ENCODE measurements at places on chromosomes 16 and 17.
A peak's percentile ranks its signal among the peaks of the same experiment; 100 is the strongest.

- DNase-seq: no peak
Measured at GRCh38 chr16:26212599-26212998, 520.8 kb downstream of the HS3ST4 start.

DNA sequence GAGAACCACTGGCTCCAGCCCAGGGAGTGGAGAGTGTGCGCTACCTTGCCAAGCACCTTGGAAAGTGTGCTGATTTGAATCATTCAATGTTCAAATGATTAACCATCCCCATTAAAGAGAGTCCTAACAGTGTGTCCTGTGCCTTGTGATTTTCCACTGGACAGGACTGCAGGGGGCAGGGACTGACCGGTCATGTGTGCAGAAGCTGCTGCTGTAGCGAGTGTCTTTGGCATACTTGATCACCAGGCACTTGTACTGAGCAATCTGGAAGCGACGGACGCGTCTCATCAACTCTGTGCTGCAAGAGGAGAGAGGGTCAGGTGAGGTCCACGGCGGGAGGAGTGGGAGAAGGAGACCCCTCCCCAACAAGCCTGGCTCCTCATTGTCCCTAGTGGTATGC lies 2.0 kb downstream of the TK1 start:
- DNase-seq: no peak

GRCh38 chr17:59643159-59644140 lies 23.8 kb downstream of the CLTC start:
- no peak for DNase-seq

GRCh38 chr16:4837733-4838501 lies 9.2 kb downstream of the GLYR1 start:
- DNase-seq: no peak

- DNase-seq: no peak
Measured at GRCh38 chr17:52158450-52159042, at the start of gene CA10. TSS of gene CA10 (minus strand) at chr17:52158714.

GRCh38 chr17:32523017-32523680 lies 36.4 kb downstream of the CDK5R1 start:
- no peak for DNase-seq

DNA sequence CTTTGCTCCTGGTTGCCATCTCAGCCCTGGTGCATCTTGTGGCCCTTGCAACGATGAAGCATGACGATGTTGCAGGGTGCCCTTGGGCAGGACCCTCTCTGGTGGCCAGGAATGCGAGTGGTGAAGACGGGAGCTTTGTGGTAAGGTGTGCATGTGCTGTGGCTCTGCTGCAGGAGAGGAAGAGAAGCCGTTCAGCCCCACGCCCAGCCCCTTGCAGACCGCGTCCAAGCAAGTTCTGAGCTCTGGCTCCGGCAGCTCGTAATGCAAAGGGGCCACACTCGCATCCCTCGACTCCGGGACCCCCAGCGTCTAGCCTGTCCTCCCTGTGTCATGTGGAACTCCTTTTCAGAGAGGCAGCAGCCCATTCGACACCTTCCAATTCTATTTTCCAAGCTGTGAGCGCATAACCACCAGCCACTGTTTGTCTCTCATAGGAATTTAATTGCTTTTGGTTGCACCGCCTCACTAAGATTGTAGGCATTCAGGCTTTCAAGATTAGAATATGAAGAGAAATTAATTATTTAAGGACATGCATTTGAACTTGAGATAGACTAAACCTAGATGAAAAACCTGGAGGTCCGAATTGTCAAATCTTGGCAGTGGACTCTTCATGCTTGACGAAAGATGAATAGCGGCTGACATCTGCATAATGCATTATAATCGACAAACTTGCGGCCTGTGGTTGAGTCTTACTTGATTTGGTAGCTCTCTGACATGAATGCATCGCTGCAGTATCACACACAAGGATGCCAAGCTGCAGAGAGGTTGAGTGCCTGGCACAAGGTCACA lies 21.1 kb upstream of the KCNG4 start:
- DNase-seq: no peak

DNA sequence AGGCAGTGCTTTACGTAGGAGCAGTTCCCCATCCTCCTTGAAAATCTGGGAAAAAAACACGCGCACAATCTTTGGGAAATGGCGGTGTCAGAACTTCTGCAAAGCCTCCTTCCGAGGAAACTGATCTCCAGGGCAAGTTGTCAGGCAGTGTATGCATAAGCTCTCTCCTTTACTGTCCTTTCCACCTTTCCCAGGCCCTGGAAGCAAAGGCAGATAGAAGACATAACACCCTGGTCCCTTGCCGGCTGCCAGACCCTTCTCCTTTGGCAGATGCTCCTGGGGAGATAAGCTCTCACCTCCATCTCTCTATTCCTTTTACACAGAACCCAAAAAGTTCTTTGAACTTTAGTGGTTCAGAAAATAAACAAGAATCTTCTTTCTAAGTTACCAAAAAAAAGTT lies 12.4 kb downstream of the TOB1 start:
- no peak for DNase-seq

GRCh38 chr17:7852919-7853690 lies 1.8 kb upstream of the TMEM88 start:
- no peak for DNase-seq

DNA sequence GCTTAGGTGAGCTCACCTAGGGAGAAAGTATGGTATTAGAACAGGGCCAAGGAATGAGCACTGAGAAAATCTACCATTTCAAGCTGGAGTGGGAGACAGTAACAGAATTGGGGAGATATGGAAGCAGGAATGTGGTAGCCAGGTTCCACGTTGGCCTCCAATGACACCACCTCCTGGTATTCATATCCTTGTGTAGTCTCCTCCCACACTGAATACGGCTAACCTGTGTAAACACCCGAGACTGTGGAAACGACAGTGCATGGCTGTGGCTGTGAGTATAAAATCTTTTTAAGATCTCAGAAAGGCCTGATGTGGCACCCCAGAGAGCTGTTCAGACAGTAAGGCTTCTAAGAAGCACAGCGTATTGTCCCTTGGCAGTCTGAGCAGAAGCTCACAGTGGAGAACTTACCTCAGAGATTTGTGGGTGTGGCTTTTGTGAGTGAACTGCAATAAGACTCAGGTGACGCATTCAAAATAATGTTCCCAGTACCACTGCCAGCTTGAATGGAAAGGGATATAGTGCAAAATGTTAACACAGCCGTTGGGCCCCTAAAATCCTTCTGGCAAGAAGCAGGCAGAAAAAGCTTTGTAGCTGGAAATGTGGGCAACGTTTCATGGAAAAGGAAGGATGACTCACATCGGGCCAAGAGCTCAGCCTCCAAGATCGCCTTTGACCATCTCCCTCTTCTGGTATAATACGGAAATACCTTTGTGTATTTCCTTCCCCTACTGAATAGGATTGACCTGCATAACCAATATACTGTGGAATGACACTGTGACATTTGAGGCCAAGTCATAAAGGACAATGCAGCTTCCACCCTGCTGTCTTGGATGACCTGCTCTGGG lies 14.4 kb downstream of the SDR42E1 start:
- no peak for DNase-seq

DNA sequence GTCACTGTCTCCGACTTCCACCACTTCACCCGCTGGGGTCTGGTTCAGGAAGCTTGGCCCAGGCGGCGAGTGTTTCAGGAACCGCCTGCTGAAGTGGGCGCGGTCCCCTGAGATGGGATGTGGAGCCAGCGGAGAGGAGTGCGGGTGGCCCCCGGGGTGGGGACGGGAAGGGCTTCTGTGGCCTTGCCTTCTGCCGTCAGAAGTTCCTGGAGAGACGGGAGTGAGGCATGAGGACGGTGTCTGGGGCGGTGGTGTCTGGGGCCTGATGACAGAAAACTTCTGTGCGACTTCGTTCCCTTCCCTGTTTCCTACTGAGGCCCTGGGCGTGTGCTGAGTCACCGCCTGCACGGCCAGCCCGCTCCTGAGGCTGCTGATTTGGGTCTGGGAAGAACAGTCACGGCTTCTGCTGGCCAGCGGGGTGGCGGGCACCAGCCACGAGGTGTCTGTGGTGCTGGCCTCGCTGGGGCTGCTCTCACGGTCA lies 12.3 kb upstream of the NLRC3 start:
- DNase-seq: no peak

DNA sequence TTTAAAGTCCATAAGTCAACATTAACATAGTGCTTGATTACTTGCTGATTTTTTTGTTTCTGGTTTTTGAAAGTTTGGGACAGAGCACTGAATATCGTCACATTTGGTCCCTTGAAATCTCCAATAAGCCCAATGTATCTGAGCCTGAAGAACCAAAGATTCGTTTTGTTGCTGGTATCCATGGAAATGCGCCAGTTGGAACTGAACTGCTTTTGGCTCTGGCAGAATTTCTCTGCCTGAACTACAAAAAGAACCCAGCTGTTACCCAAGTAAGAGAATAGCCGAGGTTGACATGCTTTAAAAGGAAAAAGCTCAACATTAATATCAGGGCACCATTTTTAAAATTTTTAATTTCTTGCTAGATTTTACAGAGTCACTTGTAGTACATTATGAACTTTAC lies 27.7 kb upstream of the GOSR1 start:
- no peak for DNase-seq

DNA sequence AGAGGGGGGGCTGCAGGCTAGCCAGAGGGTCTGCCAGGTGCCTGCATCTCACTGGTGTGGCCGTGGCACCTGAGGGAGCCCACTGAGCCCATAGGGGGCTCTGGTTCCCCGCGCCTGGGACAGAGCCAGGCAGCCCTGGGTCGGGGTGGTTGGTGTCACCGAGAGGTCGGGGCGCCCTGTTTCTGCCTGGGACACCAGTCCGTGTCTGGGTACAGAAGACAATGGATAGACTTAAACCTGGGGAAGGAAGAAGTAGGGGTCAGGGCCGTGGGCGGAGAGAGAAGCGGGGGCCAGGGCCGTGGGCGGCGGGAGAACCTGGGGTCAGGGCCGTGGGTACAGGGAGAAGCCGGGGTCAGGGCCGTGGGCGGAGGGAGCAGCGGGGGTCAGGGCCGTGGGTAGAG lies 3.0 kb downstream of the RFNG start:
- DNase-seq: no peak

DNA sequence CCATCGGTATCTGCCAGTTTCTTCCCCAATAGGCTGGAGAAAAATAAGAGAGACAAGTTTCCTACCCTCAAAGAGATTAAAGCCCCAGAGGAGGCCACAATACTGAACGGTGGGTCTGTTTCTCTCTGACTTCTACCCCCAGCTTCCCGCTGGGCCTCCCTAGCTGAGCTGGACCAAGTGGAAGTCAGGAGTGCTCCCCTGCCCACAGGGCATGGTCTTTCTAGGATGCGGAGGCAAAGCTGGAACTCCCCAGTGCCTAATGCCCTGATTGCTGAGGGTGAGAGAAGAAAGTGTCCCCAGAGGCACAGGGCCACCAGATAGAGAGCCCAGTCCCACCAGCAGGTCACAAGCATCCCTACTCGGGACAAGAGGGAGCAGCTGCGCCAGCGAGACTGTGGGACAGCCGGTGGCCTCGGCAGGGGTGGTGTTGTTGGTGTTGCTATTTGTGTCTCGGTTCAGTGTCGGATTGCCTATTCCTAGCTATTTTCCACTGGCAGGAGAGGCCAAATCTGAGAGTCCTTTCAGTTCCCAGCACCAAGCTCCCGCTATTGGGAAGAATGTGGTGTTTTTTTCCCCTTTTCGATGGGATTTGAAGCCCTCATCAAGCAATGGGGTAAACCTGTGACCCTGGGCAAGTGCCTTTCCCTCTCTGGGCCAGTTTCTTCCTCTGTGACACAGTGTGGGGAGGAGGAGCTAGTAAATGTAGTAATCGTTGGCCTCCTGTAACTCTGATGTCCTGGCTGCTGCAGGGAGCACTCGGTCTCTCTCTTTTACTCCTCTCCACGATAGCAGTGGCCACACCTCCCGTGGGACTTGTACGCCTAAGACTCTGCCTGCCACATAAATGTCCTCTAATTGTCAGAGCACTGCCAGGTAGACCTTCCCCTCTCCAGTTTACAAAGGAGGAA lies 22.5 kb upstream of the TBX2 start:
- no peak for DNase-seq

- peak; percentile 13 for DNase-seq
Measured at GRCh38 chr16:17416461-17417311, 54.1 kb downstream of the XYLT1 start.

Data from stimulated activated CD8-positive, alpha-beta memory T cell treated with anti-CD3 and anti-CD28 coated beads, Interleukin-2, amount 100 ng/mL, for 1 hour (primary cell).